Stimulated activated CD4-positive, alpha-beta T cell treated with anti-CD3 and anti-CD28 coated beads, Interleukin-1b, Interleukin-23, amount 100 ng/mL, for 1 hour (primary cell): ENCODE measurements at places on chromosomes 7 and 10.

- DNase-seq = no peak
Measured at GRCh38 chr10:44419790-44420549, 35.1 kb upstream of the CXCL12 start.

GRCh38 chr7:109190766-109191398 is 621.2 kb downstream of the DNAJB9 start:
- DNase-seq = no peak

DNA sequence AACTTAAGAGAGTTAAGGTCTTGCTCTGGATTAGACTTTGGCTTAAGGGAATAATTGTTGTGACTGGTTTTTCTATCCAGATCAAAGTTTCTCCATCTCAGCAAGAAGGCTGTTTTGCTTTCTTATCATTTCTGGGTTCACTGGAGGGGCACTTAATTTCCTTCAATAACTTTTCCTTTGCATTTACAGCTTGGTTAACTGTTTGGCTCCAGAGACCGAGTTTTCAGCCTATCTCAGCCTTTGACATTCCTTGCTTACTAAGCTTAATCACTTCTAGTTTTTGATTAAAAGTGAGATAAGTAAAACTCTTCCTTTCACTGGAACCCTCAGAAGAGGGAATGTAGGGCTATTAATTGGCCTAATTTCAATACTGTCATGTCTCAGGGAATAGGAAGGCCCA is 76.4 kb downstream of the LARP4B start:
- DNase-seq = no peak

DNA sequence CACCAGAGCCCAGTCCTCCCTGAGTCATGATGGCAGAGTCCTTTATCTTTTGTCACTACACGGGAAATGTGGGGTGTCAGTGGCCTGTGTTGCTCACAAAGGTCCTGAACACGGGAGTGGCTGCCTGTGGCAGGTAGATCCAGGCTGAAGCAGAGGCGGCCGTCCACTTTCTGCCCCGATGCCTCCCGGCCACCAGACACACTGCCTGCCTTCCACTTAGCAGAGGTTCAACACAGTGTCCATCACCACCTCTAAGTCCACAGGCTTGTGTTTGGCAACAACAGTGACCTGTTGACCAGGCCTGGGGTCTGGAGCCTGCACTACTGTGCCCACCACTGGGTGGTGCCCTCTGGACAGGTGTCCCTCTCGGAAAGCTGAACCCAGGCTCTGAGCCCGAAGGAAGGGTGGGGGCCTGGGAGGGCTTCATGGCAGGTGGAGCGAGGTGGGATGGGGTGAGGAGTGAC is 49.9 kb upstream of the CAMK2B start:
- DNase-seq = no peak

DNA sequence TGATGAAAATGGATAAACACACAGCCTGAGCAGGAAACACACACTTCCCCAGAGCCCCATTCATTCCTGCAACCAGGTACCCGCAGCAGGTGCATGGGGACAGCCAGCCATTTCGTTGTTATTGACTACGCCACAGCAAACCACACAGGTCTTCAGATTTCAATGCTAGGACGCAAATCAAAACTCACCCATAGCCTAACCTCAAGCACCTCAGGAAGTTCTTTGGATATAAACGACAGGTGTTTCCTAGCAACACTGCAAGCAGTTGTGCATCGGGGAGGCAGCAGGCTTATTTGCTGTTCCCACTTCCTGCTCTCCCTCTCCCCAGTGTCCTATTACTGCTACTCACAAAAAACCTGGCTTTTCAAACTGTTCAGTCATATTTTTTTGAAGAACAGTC is 176.5 kb upstream of the FRMD4A start:
- DNase-seq = no peak

GRCh38 chr10:3787816-3788215 is 2.8 kb upstream of the KLF6 start:
- no peak for DNase-seq

DNA sequence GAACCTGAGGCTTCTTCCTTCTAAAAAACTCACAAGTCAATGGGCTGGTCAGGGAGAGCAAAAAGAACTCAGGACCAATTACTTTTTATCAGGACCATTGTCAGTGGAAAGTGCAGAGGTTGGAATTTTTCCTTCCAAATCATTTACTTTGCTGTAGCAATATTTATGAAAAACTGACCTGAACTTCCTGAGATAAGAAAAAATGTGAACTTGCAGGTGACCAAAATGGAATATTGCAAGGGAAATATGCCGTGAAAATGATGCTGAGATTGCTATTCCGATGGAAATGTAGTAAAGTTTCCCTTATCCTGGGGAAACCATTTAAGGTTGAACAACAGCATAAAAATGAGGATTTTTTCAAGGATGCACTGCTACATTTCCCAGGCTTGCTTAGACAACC is 148.3 kb upstream of the PFKP start:
- DNase-seq = no peak

DNA sequence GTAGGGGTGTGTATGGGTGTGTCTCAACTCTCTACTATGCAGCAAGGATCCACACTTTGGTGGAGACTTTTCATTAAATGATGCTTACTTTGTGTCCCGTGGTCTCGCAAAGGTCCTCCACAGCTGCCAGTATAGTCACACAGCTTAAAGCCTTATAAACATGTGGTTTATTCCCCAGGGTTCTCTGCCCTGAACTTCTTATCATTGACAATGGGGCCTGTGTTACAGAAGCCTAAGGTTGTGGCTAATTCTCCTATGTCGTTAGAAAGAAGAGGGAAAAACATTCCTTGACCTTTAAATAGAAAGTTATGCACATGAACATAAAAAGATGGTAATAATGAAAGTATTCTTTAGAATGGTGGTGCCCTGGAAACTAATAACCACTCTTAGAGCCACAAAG is 201.4 kb downstream of the INHBA start:
- DNase-seq = no peak

DNA sequence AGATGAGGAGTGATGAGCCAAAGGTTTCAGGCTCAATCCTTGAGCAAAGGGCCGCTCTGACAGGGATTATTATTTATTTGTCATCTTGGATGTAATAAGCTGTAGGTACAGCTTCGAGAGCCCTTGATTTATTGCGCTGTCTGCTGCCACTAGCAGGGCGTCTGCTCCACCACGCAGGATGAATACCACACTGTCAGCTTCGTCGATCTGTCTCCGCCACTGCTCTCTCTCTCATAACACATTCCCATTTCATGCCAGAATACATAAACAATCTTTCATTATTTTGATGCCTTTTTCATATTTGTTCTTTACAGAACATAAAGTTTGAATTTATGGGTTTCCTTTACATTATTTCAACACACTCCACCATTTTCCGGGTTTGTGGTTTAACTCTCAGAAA is 276.6 kb downstream of the LRMDA start:
- no peak for DNase-seq

DNA sequence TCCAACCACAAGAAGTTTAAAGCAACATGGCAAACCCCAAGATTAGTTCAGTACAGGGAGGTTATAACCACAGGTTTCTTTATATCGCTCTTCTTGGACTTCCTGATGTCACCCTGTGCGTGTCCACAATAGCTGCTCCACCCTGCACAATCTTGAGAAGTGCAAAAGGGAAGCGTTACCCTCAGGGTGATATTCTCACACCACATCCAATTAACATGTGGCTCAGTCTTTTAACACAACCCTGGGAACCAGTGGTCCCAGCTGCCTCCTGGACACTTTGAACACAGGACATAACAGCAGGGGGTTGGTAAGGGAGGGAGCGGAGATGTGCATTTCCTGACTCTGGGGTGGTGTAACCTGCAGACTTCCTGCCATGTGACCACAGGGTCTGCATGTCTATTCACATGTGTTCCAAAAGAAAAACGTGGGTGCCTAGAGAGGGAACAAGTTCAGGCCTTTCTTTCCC is 64.6 kb downstream of the GSAP start:
- no peak for DNase-seq

DNA sequence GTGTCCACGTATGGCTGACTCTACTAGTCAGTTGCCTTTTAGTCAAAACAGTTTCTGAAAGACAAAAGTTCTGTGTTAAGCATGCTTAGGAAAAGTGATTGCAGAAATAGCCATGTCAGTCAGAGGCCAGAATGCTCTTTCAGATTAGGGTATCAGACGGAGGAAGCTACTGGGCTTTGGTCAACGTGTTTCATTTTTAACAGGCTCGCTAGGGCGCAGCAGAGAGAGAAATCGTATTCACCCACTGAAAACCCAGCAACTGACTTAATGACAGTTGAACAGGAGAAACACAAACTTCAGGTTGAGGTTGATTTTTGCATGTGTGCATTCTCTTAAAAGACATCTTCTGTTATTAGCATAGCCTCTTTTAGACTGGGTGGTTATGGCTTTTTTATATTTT is 322.6 kb upstream of the KIAA1217 start:
- DNase-seq = no peak

DNA sequence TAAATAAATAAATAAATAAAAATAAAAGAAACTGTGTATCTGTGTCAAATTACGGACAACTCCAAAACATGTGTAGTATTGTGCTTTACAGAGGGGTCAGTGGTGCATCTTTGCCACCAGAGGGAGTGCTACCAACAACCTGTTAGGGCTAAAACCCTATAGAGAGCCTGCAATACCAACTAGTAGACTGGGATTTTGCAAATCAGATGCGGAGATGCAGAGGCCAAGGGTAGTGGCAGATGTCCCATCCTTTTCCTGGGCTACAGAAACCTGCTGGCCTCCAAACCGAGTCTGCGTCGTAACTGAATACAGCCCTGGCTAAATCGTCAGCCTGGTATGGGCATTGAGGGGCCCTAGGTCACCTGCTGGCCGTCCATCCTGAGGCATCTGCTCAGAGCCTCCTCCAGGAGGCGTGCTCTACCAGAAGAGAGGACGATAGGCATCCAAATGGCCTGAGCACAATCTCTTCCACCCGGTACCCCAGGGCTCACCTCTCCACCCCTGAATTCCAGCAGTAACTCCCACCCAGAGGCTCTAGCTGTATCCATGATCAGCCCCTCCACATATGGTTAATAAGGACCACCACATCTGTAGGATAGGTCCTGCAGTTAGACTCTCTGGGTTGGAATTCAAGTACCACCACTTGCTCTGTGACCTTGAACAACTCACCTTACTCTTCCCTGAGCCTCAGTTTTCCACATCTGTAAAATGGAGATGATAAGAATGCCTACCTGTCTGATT is 6.2 kb upstream of the RRP12 start:
- no peak for DNase-seq

- DNase-seq = no peak
Measured at GRCh38 chr10:62599161-62599560, 205.4 kb upstream of the ADO start.

DNA sequence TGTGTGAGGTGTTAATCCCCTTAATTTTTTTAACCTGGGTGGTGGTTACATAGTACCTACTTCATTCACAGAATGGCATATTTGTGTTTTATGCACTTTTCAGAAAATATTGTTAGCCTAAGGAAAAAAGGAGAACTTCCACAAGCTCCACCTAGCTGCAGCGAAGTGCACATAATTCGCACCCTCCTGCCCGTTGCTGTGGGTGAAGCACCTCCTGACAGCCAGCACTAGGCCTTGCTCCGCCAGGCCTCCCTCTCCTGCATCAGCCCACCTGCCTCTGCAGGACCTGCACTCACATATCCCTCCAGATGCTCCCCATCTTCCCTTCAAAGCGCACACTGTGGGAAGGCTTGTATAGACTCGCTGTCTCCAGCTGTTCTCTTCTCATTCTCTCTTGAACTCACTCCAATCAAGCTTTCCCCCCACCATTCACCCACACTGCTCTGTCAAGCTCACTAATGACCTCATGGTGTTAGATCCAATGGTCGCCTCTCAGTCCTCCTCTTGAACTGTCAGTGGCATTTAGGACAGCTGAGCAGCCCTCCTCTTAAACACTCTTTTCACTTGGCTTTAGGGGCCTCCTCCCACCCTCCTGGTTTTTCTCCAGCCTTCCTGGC is 20.7 kb upstream of the GRID1 start:
- DNase-seq = no peak

DNA sequence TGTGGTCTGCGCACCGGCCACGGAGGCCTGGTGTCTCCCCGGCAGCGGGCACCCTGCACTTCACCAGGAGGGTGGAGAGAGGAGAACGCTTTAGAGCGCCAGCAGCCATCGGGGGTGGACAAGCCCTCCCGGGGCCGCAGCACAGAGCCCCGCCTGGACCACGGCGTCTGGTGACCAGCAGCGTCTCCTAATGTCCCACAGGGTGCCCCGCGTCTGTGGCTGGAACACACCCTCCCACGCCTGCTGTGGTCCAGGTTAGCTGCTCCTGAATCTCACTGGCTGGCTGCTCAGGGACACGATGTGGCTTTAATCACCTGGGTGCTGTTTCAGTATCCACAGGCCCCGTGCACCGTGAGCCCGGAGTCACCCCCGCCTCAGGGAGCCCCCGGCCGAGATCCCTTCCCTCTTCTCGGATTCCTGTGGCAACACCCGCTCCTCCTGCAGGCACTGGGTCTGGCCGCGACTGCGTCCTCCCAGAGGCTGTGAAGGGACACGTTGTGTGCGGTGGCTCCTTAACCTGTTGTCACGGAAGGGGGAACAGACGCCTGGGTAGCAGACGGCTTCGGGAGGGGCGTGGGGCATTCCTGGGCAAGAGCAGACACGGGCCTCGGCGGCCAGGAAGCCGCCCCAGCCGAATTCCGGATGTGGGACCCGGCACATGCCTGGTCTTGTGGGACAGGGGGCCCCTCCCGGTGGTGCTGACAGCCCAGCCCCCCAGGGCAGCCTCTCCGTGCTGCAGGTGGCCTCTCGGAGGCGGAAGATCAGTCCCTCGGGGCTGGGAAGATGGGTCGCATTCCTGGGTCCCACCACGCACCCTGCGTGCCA is 78.9 kb downstream of the FOXL3 start:
- no peak for DNase-seq
